ENCODE measurements at places on chromosomes 4 and X. TPM values are rescaled to one million over a fixed set of nuclear protein-coding genes. Genes with fewer than 3 reads are reported as not detected.
A peak's percentile ranks its signal among the peaks of the same experiment; 100 is the strongest.

DNA sequence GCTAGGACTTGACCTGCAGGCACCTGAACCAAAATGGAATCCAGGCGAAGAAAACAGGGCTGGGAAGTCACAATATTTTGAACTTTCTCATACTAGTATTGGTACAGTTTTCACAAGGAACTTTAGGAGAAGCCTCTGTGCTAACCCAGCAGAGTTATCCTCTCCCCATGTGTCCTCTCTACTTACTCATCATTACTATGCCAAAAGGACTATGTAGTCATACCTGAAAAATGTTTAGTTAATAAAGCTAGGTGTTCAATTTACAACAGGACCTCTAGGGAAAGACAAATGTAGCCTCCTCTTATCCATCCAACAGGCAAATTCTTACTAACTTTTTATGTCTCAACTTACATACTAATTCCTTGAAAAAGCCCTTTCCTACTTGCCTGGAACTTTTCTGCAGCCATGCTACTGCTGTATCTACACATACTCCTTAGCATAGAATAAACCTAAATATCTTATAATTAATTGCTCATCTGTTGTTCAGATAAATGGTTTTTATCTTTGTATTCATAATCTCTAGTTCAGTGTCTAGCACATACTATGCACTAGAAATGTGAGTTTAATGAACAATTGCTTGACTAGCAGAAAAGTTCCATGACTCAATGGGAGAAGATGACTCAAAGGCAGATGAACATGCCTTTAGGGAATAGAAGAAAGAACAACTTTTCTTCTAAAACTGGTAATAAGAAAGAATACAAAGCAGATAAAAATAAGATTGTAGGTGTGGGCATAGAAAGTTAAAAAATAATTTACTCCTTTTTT, 215.5 kb upstream of the VEGFC start:
- no peak for DNase-seq

DNA sequence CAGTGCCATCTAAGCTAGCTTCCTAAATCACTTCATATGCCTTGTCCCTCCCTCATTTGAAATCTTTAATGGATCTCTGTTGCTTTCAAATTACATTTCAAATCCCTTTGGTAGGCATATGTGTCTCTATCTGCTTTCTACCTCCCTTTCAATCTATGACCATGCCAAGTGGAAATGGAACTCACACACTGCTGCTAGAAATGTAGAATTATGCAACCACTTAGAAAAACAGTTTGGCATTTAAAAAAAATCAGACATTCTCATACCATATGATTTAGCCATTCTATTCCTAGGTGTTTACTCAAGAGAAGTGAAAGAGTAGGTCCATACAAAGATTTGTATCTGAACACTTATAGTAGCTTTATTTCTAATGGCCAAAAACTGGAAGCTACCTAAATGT, 413.5 kb upstream of the INTU start:
- no peak for DNase-seq

DNA sequence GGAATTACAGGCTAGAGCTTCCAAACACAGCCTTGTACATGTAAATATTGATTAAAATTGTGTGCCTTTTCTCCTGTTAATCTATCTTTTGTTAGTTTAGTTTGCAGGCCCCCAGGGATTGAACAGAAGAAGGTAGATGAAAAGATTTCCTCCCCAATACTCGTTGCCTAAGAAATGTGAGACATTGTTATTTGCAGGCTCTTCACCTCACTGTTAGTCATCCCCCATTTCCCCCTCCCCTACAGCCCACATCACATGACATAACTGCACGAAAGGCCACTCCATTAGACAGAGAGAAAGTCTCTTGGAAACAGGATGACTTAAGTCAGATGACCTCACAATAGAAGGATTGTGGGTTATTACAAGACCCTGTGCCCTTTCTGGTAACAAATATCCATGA, 13.3 kb upstream of the MID1 start:
- DNase-seq, result peak; percentile 85

- DNase-seq, result no peak
These were observed 116.8 kb upstream of the ZCCHC13 start for GRCh38 chrX:74187211-74187610.

DNA sequence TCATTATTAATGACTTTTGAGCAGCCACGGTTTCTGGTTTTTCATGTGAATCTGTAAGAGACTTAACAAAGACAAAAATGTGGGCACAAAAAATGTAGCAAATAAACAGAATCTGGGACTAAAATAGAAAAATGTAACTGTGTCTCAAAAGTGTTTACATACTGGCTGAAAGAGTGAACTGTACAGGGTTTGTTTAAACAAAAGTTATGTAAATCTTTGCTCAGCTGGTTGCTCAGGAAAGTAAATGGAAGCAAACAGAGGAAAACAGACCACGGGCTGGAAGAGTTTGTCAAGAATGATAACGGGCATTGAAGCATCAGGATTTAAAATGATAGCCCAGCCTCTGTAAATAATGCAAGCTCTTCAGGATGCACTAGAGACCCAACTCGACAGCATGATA, 921.8 kb upstream of the FTHL17 start:
- DNase-seq, result no peak

GRCh38 chr4:122132891-122133290, 19.2 kb upstream of the BLTP1 start:
- no peak for DNase-seq

DNA sequence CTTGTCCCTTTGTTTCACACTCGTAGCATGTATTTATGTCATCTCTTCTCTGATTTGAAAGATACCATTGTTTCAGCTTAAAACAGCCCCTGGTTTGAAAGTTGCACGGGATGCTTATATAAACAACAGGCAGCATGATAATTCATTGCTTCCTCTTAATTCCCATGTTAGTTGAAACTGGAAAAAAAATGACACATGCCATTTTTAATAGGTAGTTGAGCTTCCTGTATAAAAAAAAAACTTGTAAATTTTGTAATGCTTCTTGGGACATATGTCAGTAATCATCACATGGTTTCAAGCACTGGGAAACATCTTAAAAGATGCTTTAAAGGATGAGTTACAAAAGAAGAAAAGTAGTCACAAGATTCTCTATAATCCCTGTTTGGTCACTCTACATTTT, 243.0 kb downstream of the PALLD start:
- no peak for DNase-seq

DNA sequence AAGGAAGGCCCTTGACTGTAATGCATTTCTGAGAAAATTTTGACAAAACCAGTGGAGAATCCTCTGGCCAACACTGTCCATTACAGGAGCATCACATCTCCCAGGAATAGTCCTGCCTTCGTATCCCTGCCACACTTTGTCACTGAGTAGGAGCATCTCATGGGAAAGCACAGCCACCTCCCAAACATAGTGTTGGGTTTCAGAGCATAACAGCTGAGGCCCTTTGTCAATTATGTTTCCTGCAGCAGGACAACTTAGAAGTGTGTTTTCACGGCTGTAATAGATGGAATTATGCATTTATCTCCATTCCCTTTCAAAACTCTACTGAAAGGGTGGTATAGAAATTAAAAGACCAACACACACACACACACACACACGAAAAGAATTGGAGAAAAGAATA, 91.1 kb upstream of the SMAD1 start:
- no peak for DNase-seq

GRCh38 chr4:66855956-66856355, 689.3 kb downstream of the CENPC start:
- DNase-seq, result no peak

- DNase-seq, result peak; percentile 1
These were observed 27.6 kb downstream of the ARFIP1 start for GRCh38 chr4:152807294-152807829.

GRCh38 chr4:123830930-123831329, 434.3 kb downstream of the SPRY1 start:
- DNase-seq, result no peak

- no peak for DNase-seq
These were observed 47.8 kb downstream of the ACOX3 start for GRCh38 chr4:8392591-8393190.

GRCh38 chr4:182207830-182208396, 35.3 kb upstream of the TENM3 start:
- DNase-seq, result peak; percentile 81

DNA sequence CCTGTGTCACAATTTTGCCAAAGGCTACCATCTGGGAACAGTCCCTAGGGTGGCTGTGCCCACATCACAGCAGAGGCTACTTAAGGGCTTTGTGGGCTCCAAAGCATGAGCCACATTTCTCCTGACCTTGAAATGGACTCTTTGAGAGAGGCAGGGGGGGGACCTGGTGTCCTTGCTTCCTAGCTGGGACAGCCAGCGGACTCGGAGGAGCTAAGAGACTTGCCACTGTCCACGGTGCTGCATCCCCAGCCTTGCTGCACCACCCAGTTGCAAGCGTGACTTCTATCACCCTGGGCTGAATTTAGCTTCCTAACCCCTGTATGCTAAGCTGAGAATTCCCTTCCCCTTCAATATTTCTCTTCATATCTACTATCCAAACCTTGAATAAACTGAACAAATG, 99.0 kb downstream of the PHKA2 start:
- no peak for DNase-seq

GRCh38 chr4:14827111-14827510, 175.2 kb upstream of the CPEB2 start:
- DNase-seq, result no peak

DNA sequence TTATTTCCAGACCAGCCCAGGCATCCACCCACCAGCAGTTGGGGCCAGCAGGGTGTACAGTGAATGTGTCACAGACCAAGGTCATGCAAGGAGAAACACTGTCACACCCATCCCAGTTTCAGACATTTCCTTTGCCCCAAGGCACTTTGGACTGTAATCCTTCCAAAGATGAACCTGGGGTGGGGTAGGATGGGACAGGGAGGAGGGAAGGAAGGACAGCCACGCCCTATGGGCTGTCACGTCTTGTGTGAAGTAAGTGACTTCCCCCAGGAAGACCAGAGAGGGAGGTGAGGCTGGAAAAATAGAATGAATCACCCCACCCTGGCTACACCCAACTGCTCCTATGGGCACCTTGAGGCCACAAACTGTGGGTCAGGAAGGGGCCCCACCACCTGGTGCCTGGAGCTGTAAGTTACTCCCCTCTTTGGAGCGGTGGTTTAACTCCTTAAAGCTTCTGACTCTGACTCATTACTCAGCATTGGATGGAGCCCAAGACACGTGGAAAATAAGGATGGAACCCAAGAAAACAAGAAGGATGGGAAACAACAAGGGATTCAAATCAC, 349.9 kb upstream of the KLF3 start:
- no peak for DNase-seq

GRCh38 chr4:137649711-137650450, 117.6 kb upstream of the PCDH18 start:
- DNase-seq, result no peak

DNA sequence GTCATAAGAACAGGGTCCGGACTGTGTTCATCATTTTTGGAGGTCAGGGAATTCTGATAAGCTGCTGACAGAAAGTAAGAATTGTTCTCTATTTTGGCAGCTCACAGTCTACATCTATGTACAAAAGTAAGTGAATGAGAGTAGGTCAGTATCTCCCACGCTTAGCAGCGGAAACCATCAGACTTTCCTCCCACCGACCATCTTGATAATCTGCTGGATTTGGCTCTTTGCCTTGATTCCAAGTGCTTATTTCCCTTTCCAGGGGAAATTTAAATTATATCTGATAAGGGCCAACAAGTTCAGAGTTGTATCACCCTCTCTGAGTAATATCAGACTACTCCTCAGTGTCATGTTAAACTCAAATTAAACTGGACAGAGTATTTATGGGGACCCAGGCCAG, 118.0 kb downstream of the CAMK2D start:
- DNase-seq, result no peak

DNA sequence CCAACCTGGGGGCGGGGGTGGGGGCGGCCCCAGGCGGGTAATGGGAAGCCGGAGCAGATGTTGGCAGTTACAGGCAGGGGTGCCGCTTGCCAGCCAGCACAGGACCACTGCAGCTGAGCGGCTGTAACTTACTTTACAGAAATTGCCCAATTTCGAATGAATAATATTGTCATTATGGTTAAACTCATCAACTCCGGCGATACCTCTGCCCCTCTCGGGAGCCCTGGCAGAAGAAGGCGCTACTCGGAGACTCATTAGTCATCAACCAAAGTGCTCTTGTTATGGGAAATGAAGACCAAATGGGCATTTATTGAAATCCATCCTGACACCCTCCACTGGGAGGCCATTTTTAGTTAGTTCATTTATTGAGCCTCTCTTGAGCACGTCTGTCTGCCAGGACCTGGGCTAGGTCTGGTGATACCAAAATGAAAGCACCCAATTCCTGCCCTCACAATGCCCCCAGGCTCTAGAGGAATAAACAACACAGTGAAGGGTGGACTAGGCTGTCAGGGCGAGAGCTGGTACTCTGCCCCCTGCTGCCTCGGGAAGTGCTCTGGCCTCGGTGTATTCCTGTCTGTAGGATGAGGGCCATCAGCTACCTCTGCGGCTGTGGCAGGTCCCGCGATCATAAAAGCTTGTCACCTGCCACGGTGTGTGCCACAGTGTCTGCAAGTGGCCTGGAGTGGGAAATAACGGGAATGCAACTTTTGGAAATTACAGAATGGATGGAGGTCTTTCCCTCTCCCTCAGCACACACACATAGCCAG, 159.1 kb upstream of the PSAPL1 start:
- no peak for DNase-seq

GRCh38 chr4:74006009-74006476, 7.6 kb upstream of the CXCL5 start:
- peak; percentile 65 for DNase-seq

- no peak for DNase-seq
These were observed 207.7 kb upstream of the SLIT2 start for GRCh38 chr4:20043991-20044390.

The NXF2 gene
- total RNA-seq, result not detected

The RADX gene
- total RNA-seq, result 3.6 TPM

The ZNF157 gene
- total RNA-seq, result 0.63 TPM

The CT47A1 gene
- total RNA-seq, result not detected

The RPA4 gene
- total RNA-seq, result not detected

The HTN3 gene
- not detected for total RNA-seq

The TLR10 gene
- total RNA-seq, result not detected
